ENCODE measurements at places on chromosomes 12 and 14. TPM values are rescaled to one million over a fixed set of nuclear protein-coding genes. Genes with fewer than 3 reads are reported as not detected.

GRCh38 chr12:78697817-78698415 is 166.7 kb upstream of the SYT1 start:
- DNase-seq = no peak

- DNase-seq = no peak
These were observed 71.2 kb upstream of the HOXC13 start for GRCh38 chr12:53867216-53868012.

DNA sequence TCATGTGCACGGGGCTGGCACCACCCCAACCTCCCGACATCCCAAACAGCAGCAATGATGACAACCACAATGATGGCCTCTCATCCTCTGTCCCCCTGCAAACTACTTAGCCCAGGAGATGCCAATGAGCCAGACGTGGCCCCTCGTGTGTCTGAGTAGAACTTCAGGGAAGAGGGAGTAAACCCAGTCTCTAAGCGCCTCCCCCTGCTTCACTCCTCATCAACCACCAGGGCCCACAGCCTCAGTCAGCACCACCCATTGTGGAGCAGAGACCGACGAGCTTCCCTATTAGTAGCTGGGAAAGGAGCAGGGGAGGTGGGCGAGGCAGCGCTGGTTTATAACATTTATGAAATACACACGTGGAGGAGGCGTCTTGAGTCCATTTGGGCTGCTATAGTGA is 182.7 kb upstream of the SFSWAP start:
- DNase-seq = no peak

The PIK3C2G gene
- total RNA-seq = 8.7 TPM
